ENCODE measurements at places on chromosomes 1 and 21.

- no peak for DNase-seq
These were observed 84.9 kb downstream of the CLEC20A start for GRCh38 chr1:178411756-178412399.

GRCh38 chr1:203858055-203858454 lies 3.3 kb upstream of the SNRPE start:
- DNase-seq = peak; percentile 76

GRCh38 chr1:53616927-53617326 lies 122.0 kb downstream of the GLIS1 start:
- DNase-seq = no peak

DNA sequence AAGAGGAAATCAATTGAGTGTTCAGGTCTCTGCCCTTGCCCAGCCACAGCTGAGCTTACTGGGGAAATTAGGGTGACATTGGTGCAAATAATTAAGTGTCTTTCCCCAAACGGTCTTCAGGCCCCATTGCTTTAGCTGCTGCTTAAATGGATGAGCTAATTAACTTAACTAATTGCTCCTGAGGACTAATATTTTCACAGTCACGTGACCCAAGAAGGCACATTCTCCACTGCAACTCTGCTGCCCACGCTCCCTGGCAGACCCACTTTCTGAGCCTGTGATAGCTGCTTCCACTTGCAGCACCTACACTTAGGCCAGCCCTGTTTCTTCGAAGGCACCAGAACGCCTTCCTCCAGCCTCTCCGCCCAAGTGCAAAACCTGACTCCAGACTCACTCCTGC lies 56.2 kb downstream of the SYT2 start:
- DNase-seq = no peak

DNA sequence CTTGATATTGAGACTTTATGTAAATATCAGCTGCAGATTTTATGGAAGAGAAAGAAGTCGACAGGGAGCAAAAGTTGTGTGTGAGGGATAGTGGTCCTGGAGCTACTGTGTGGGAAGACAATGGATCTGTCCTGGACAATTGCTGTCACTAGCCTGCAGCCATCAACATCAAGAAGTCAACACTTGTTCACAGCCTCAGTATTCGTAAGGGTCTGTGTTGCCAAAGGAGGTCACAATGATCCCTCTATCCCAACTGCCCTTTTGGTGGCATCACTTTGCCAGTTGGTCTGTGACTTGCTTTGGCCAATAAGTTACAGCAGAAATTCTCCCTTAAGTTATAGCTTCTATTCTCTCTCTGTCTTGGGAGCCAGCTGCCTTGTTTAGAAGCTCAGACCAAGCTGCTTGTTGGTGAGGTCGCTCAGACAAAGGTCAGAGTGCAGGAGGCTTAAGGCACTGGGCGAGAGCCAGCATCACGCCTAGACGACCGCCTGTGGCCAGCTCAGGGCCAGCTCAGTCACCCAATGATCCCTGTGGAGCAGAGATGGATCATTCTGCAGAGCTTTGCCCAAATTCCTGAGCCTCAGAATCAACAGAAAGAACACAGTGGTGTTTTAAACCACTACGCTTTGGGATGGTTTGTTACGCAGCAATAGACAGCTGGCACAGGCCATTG lies 134.9 kb downstream of the RHOU start:
- DNase-seq = no peak

DNA sequence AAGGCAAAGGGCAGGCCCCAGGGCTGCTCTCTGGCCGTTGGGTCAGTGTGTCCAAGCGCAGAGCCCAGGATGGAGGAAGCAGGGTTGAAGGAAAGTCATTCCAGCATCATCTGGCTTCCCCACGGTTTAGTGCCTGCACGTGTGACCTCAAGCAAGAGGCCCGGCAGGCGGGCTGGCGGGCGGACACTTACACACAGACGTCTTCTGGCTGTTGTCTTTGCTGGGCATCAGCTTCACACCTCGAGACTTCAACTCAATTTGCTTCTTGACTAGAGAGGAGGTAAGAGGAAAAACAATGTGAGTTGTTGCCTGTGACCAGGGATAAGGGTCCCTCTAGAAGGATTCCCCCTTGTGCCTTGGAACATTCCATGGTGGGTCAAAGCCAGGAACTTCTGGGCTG lies 38.4 kb upstream of the HMGB4 start:
- DNase-seq = no peak

- DNase-seq = no peak
These were observed 641.5 kb downstream of the PLPP3 start for GRCh38 chr1:55937840-55938375.

DNA sequence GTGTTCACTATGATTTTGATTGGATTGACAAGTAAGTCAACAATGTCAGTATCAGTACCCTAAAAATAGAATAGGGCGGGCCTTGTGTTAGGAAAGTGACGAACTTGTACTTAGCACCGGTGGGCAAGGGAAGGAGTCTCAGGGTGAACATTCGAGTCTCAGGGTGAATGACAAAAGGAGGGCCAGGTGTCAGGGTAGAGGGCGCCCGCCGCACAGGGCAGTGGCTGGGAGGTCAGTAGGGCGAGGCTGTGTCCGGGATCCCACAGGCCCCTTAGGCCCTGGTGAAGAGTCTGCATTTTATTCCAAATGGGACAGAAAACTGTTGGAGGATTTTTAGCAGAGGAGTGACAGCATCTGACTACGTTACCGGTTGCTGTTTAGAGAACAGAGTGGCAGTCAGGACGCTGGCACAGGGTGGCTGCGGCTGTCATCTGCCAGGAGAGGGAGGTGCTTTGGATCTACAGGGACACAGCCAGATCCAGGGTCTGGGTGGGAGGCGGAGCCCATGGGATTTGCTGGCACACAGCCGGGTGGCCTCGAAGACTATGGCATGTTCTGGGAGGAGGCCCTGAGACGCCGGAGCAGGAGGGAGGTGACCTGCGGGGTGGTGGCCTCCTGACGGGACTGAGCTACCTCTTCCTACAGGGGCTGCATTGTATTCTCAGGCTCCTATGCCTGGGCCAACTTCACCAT lies 11.0 kb downstream of the AGTRAP start:
- DNase-seq = no peak

- DNase-seq = no peak
These were observed 14.6 kb downstream of the HUNK start for GRCh38 chr21:31887391-31887841.

DNA sequence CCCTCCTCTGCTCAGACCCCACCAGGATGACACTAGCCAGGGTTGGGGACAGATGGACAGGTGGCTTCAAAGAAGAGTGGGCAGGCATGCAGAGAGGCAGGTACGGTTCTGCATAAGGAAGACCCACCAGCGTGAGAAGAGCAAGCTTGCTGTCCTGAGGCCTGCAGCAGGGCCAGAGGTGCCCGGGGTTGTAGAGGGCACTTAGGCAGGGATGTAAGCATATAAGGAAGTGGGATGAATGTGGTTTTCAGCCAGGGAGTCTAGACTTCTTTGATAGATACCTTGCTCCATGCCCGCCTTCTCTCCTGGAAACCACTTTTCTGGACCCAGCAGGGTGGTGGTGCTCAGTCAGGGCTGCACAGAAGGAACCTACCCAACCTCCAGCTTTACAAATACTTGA lies 1.4 kb downstream of the TTC39A start:
- no peak for DNase-seq

DNA sequence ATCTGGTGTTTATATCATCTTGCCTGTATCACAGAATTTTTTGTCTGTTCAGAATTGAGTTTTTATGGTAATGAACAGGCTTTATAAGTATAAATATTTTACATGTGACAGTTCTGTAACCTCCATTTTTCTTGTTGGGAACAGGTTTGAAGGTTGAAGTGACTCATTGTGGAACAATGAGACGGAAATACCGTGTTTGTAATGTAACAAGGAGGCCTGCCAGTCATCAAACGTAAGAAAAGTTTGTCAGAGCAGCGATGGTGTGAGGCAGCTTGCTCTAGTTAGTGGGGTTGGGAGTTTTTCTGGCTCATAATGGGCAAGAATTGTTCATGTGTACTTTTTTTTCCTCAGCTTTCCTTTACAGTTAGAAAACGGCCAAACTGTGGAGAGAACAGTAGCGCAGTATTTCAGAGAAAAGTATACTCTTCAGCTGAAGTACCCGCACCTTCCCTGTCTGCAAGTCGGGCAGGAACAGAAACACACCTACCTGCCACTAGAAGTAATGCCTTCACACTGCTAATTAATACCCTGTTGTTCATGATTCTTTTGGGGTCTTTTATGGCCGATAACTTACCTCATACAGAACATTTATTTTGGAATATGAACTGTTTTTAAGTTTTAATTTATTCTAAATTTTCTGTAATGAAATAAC lies 75.2 kb upstream of the TEKT2 start:
- DNase-seq = peak; percentile 84

DNA sequence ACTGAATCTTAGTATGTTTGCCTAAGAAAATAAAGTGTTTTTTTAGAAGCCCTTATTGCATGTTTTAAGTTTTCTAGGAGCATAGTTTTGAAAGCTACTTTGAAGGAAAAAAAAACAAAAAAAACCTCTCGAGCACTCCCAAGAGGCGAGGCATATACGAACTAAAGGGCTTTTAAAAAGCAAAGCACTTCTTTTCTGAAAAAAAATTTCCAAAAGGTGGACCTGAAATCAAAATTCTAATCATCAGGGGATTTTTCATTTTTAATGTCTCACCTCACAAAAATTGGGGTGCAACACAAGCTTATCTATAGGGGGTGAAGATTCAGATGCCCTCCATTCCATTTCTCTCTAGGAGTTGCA lies 594 bp downstream of the GLMN start:
- no peak for DNase-seq

DNA sequence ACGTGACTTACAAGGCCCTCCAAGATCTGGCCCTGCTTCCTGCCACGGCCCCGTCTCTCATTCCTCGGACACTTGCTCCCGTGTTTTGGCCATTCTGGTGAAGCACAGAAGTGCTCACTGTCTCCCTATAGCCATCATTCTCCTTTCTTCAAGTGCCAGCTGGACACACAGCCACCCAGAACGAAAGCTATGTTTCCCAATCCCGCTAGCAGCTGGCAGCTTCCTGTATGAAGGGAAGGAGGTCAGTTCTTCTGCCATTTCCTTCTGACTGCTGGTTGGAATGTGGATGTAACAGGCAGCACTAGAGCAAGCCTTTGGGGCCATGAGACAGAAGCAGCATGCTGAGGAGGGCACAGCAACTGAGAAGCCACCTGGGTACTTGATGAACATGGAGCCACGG lies 82.8 kb downstream of the TGFBR3 start:
- DNase-seq = no peak

- DNase-seq = no peak
These were observed 21.8 kb downstream of the MMEL1 start for GRCh38 chr1:2611031-2611501.

DNA sequence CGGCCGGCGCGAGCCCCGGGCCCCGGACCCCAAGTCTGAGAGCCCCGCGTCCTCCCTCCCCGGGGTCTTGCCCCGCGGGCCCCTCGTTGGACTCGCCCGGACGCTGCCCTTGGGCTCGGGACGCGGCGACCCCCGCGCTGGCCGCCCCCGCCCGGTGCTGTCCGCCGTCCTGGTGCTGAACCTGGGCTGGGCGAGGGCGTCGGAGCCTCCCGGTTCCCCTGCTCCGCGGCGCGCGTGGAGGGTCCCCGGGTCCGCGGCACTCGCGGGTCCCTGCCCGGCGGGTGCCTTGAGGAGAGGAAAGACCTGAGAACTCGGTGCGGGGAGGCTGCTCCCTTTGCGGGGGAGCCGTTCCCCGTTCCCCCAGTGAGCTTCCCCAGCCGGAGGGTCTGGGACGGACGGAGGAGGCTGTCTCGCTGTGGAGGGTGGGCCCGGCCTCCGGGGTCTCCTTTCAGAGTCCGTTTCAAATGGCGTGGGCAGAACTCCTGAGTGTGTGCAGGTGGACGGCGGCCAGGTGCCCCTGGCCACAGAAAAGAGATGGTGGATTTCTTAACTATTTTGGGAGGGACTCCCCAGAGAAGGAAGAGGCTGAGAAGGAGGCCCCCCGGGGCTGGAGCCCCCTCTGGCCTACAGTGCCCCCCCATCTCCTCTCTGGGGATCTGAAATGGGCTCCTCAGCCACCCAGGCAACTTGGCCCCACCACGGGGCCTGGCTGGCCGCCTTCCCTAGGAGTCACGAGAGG lies 595 bp downstream of the GABRD start:
- no peak for DNase-seq

- no peak for DNase-seq
These were observed 184.2 kb upstream of the USP24 start for GRCh38 chr1:55399346-55399745.

DNA sequence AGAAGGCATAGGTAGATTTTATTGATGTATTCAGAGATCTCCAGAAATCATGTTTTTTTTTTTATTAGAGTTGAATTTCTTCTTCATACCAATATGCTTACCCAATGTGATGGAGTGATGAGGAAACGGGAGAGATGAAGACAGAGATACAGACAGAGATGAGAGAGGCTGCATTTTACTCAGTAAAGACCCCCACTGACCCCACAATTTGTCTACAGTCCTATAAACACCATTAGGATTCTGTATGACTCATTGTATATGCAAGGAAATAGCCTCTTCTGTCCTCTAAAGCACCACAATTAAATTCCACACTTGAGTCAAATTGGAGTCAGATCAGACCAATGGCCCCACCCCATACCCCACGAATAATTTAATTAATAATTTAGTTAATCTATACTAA lies 44.0 kb downstream of the RUNX1 start:
- no peak for DNase-seq

DNA sequence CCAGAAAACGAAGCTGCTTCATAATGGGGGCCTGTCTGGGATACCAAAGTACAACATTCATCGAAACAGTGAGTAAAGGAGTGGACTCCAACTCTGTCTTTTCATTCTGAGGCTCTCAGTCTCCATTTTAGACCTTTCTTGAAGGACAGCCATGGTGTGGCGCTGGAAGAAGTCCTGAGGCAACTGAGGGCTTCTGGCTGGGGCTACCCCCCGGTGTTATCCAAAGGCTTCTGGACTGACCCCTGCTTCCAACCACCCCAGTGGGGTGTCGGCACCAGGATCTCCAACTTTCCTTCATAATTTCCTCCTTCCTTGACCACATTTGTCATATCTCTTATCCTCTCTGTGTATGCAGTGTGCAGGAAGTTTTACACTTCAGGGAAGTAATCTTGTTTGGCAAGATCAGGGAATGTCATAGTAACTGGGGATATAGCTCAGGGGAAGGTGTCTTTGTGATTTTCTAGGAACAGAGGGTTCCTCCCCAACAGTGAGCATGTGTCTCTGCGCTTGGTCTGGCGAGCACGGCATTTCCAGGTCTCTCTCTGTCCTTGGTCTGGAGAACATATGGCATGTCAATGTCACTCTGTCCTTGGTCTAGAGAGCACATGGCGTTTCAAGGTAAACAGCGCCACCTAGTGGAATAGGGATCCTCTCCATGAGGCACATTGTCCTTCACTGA lies 19.4 kb upstream of the BSDC1 start:
- DNase-seq = peak; percentile 45
